Activated naive CD8-positive, alpha-beta T cell treated with anti-CD3 and anti-CD28 coated beads, Interleukin-2, amount 50 U/mL, for 16 hours (primary cell): ENCODE measurements at places on chromosomes 4 and X.

DNA sequence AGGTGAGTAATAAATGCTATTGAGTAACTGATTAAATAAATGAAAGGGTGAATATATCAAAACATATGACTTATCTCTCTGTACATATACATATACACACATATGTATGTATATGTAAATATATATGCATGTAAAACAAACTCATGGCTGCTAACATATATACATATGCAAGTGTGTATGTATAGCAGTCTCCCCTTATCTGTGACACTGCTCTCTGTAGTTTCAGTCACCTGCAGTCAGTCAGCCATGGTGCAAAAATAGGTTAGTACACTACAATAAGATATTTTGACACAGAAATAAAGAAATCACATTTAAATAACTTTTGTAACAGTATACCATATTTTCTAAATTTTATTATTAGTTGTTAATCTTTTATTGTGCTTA, 467.4 kb downstream of the EPHA5 start:
- DNase-seq = no peak

DNA sequence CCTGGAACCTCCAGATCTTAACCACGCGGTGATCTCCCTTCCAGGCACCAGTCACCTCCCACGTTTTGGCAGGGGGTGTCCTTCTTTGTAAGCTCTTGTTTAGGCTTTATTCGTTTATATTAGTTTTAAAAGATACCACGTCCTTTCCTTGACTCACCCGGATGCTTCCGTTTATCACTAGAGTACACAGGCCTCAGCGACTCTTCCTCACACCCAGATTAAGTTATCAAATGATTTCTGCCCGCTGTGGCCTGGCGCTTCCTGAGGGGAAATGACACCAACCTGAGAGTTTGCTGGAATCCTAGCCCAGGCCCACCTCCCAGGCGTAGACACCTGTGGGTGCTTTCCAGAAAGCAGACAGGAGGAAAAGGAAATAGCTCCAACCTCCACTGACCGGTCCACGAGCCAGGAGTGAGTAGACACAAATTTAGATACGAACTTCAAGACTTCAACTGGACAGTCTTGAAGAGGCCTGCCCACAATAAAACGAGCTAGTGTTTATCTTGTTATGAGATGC, 756 bp upstream of the ADAMTS3 start:
- no peak for DNase-seq

- DNase-seq = no peak
These were observed 3.2 kb upstream of the AREG start for GRCh38 chr4:74441744-74442143.

DNA sequence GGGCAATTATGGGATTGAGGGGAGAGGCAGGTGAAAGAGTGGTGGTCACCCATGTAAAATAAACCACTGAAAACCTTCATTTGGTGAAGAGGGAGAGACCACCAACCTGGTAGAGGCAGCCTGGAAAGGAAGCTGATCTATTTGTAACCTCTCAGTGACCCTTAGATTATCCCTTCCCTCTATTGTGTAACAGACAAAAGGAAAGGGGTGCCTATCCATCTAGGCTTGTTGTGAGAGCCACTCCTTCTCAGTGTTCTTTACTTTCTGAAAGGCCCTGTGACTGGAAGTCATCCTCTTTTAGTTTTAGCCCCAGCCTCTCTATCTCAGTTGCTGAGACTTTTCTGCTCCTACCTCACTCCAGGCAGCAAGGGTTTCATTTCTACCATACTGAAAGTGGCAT, 142.4 kb downstream of the TMEM164 start:
- DNase-seq = no peak

GRCh38 chr4:159677521-159677920, 574.6 kb downstream of the RAPGEF2 start:
- no peak for DNase-seq

DNA sequence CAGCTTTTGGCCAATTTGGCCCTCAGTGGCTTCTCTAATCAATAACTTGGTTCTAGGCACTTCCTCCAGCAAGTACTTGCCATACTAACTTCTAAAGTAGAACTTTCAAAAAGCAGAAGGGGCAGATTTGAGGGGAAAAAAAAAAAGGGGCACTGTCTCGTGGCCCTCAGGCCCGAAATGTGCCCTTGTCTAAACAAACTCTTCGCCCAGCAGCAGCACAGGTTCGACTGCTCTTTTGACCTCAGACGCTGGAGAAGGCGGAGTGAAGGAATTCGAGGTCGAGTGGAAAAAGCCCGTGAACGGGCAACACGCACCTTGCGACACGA, 775 bp downstream of the GRPEL1 start:
- no peak for DNase-seq

- DNase-seq = no peak
These were observed 50.0 kb downstream of the C4orf46 start for GRCh38 chr4:158621729-158622128.

DNA sequence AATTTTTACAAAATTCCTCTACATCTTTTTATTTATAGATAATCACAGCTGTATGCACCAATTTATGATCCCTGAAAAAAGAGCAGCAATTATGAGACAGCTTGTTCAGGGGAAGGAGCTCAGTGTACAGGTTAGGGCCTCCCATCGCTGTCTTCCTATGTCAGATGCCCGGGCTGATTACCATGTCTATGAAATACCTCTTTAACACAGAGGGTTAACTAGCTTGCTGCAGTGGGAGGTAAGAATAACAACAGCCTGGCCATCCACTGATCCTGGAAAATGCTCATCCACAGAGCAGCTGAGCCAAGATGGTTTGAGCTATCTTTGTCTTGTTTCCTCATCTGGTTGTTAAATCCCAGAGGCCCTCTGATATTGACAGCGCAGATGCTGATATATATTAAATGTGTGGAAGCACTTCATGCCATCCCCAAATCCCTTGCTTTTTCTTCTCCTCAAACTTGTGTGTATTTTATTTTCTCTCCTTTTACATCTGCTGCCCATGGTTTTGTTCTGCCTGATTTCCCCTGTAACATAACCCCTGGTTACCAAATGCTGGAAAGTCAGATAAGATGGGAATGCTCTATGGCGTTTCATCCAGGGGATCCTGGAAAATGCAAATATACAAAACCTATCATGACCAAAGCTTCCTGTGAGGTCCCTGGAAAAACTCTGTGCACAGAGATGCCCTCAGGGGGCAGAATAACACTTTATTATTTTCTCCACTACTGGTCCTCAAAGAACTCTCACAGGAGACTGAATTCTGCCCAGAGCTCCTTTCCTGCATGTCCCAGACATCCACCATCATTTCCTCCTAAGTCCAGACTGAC, 85.8 kb upstream of the PUDP start:
- no peak for DNase-seq

DNA sequence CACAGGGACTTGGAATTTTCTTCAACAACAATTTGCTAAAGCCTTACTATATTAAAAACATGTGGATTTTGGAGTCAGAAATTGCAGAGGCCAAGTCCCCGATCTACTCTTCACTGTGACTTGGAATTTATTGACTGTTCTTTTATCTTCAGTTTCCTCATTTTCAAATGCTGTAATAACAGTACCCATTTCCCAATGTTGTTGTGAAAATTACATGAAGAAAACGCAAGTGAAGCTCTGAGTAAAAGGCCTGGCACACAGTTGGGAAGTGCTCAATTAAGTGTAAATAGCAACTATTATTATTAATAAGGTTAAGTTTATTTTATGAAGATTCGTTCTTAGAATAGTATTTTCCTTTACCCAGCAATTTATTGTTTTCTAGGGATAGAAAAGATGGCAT, 15.7 kb downstream of the STBD1 start:
- no peak for DNase-seq

DNA sequence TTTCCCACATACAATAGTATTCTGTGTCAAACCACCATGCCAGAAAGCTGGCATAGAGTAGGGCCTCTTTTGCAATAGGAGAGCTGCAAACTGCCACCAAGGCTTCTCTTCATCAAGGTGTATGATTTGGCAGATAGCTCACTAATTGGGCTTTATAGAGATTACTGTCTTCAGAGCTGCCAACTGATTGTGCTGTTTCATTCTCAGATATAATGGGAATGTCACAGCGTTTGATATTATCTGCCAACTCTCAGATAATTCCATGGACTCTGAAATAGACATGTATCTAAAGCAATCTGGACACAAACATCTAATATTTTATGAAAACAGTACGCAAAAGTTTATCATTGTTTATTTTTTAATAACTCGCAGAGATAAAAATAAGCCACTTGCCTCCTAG, 1289.1 kb downstream of the STIM2 start:
- no peak for DNase-seq

DNA sequence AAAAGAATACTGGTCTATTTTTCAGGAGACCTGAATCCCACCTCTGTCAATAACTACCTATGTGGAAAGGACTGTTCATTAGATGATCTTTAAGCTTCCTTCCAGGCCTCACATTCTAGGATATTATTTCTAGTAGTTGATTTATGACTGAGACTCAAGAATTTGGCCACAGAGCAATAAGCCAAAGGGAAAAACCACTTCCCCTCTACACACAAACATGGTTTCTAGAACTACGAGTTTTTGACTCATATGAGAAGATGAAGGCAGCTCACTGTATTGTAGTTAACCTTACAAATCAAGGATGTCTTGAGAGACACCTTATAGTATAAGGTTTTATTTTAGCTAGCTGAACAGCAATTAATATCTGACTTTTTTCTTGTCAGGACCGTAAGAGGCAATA, 36.9 kb upstream of the GDPD2 start:
- DNase-seq = no peak

- DNase-seq = no peak
These were observed 114.8 kb upstream of the MAP9 start for GRCh38 chr4:155491336-155492120.

DNA sequence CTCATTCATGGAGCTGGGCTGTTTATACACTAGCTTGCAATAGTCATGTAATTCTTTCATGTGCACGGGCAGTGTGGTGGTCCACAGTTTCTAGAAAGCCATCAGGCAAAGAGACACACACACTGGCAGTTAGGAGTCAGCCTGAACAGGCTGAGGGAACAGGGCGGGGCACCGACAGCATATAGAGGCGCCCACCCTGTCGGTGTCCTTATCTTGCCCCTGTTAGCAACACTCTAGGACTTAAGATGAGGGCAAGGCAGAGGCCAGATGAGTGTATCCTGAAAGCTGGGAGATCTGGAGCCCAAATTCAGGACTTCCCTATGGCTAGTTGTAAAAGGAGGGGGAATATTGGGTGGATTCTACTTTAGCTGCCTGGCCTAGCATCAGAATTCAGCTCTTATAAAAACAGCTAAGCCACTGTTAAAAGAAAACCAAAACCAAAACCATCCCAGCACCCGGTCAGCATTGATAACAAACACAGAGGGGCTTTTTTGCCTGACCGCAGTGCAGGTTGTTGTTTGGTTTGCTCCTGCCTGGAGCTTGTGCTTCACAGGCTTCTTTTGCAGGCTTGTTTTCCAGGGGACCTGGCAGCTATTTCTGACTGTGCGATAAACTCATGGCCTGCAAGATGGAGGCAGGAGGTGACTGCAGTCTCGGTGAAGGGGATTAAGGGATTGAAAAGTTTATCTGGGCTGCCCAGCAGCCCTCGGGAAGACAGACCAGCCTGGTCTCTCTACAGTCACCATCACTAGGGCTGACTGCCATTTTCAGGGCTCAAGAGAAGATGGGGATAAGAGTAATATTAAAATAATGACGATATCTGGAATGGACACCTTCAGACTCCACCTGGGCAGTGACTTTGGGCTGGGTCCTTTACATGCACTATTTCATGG, 638.9 kb downstream of the MID1IP1 start:
- no peak for DNase-seq

DNA sequence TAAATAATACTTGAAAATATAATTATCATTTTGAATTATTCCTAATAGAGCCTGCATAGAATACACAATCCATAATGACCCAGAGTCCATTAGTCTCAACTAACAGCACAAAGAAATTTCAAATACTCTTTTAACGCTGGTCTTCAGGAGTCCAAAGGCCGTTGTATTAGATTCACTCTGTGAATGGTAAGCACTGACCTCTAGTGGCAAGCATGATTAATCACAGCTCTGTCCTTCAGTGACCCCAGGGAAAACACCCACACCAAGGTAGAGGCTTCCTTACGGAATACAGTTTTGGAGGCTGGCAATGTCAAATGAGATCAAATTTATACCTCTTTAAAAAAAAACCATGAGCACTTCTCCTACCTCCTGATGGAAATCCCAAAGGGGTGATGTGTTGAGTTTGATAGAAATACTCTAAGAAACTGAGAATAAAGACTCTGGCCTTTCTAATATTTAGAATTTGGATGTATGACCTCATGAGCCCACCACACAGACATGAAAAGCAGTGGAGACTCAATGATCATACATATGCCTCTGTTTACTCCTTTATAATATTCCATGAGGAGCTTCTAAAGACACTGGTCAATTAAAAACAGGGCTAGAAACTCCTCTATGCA, 147.2 kb upstream of the DKK2 start:
- DNase-seq = no peak

GRCh38 chr4:184234155-184234554, 16.5 kb upstream of the ENPP6 start:
- DNase-seq = no peak

DNA sequence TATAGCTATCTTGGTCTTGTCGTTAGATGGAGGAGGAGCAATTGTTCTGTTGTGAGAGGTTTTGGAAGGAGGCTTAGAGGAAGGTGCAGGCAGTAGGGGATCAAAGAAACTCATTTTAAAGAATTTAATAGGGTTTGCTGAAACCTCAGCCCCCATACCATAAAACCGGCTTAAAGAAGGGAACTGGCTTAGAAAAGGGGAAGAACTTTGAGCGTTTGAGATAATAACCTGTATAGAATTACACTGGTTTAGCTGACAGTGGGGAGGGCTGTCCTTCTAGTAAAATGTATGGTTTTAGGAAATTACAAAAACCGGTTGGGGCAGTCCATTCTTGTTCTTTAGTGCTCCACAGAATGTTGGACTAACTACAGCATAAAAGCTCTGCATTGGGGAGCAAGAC, 128.1 kb downstream of the KDM6A start:
- no peak for DNase-seq

DNA sequence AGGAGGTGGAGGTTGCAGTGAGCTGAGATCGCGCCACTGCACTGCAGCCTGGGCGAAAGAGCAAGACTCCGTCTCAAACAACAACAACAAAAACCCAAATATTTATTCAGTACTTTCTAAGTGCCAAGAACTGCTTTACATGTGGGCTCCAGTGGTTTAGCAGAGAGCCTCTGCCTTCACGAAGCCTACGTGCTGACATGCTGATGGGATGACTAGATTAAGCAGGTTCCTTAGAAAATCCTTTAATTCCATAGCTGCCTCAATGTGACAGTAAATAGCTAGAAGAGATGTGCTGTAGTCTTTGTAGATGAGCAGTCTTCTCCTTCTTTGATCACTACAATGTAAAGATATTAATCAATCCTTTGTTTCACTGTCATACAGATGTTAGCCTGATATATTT, 49.6 kb downstream of the TAPT1 start:
- no peak for DNase-seq

- no peak for DNase-seq
These were observed at the start of gene MAGEB17 for GRCh38 chrX:16167181-16167580. Gene MAGEB17 (plus strand): TSS chrX:16167481. CDS start chrX:16170383, 2,902 bp downstream.

- DNase-seq = no peak
These were observed 217.4 kb downstream of the CENPC start for GRCh38 chr4:67328018-67328278.
